A549 treated with AZD2906 at 1 μM for 4 hours (cell line): ENCODE measurements at places on chromosomes 7 and 10. TPM values are rescaled to one million over a fixed set of nuclear protein-coding genes. Genes with fewer than 3 reads are reported as not detected.

Gene HACD1
- total RNA-seq, result 32.5 to 57.4 TPM (median 57.0 TPM) in 5 replicates

Gene JAKMIP3
- 0.68 to 1.1 TPM (median 1.00 TPM) in 5 replicates for total RNA-seq

Gene ATG9B
- 0.28 to 0.88 TPM (median 0.71 TPM) in 5 replicates for total RNA-seq

Gene LIPN
- total RNA-seq, result not detected in 5 replicates

Gene PLAC9
- 0.16 to 0.30 TPM (median 0.17 TPM) in 3 of 5 replicates, not detected in the others for total RNA-seq

Gene GRM3
- not detected in 5 replicates for total RNA-seq

Gene GBX1
- 0.09 TPM in 1 of 5 replicates, not detected in the others for total RNA-seq

Gene SPDYE11
- total RNA-seq, result not detected in 5 replicates

Gene FAM237B
- total RNA-seq, result 0.02 to 0.10 TPM (median 0.05 TPM) in 5 replicates

Gene HMX3
- 0.06 to 0.10 TPM (median 0.09 TPM) in 4 of 5 replicates, not detected in the other for total RNA-seq

Gene STEAP4
- 0.01 to 0.02 TPM (median 0.02 TPM) in 4 of 5 replicates, not detected in the other for total RNA-seq

Gene LBX1
- total RNA-seq, result not detected in 5 replicates

Gene SLC18A3
- not detected in 5 replicates for total RNA-seq
